Endothelial cell of coronary artery (primary cell): ENCODE measurements at places on chromosomes 11 and 22. TPM values are rescaled to one million over a fixed set of nuclear protein-coding genes. Genes with fewer than 3 reads are reported as not detected.

Gene VPREB1
- total RNA-seq, result not detected in 2 replicates

Gene SYT8
- total RNA-seq, result 0.09 TPM in 1 of 2 replicates, not detected in the other

Gene ACCSL
- total RNA-seq, result not detected in 2 replicates

Gene MS4A7
- total RNA-seq, result not detected in 2 replicates

Gene GGT1
- total RNA-seq, result 0.66 and 0.90 TPM in 2 replicates

Gene TRIM51
- total RNA-seq, result not detected in 2 replicates

Gene CEP126
- total RNA-seq, result 0.66 and 1.5 TPM in 2 replicates

Gene RAB3IL1
- 0.38 and 0.45 TPM in 2 replicates for total RNA-seq

Gene FAM180B
- total RNA-seq, result 0.09 TPM in 1 of 2 replicates, not detected in the other

Gene OR5B21
- not detected in 2 replicates for total RNA-seq

Gene MED19
- 13.9 and 19.1 TPM in 2 replicates for total RNA-seq
